Lower leg skin (tissue), 4 donors: ENCODE measurements at places on chromosomes 6 and 20. TPM values are rescaled to one million over a fixed set of nuclear protein-coding genes. Genes with fewer than 3 reads are reported as not detected.

The SALL4 gene
- 0.21 TPM for total RNA-seq

The CDH22 gene
- total RNA-seq: 2.2 TPM

The GRIK2 gene
- 2.0 TPM for total RNA-seq

The TP53RK gene
- 28.6 TPM for total RNA-seq

The GSTA1 gene
- not detected for total RNA-seq

The FAM209B gene
- not detected for total RNA-seq

The FAM209A gene
- total RNA-seq: not detected

The PSMB8 gene
- total RNA-seq: 63.9 TPM

The DOP1A gene
- 32.6 TPM for total RNA-seq

The CFAP61 gene
- 0.19 TPM for total RNA-seq

The HDGFL1 gene
- total RNA-seq: not detected

The PPP1R16B gene
- 1.7 TPM for total RNA-seq

The CPXM1 gene
- 3.6 TPM for total RNA-seq

The RIPPLY2 gene
- not detected for total RNA-seq

The CLPSL2 gene
- total RNA-seq: not detected

The SLC17A3 gene
- not detected for total RNA-seq

The HSPA1L gene
- 2.3 TPM for total RNA-seq

The PKIB gene
- total RNA-seq: 4.3 TPM

The C20orf141 gene
- total RNA-seq: not detected

The ZNF334 gene
- total RNA-seq: 0.55 TPM

The ATAT1 gene
- total RNA-seq: 5.4 TPM

The FAM184A gene
- 1.8 TPM for total RNA-seq

The FOXF2 gene
- total RNA-seq: 0.65 TPM

The BHLHE23 gene
- total RNA-seq: 0.23 TPM

The THBD gene
- total RNA-seq: 213 TPM

The NNAT gene
- total RNA-seq: 3.8 TPM

The ZNF391 gene
- 0.55 TPM for total RNA-seq

The C20orf96 gene
- total RNA-seq: 0.36 TPM

The MYCT1 gene
- 3.5 TPM for total RNA-seq

The HNF4A gene
- not detected for total RNA-seq

The ABHD16B gene
- total RNA-seq: not detected

The LPA gene
- not detected for total RNA-seq

The SCAND1 gene
- total RNA-seq: 70.0 TPM

The RAET1L gene
- 4.5 TPM for total RNA-seq

The DEFB116 gene
- total RNA-seq: not detected

The EYA2 gene
- total RNA-seq: 4.2 TPM

The C6orf141 gene
- 13.7 TPM for total RNA-seq

The FAM210B gene
- total RNA-seq: 59.1 TPM

The POM121L2 gene
- total RNA-seq: not detected
